Myometrial cell (primary cell): ENCODE measurements at places on chromosomes 7 and 10. TPM values are rescaled to one million over a fixed set of nuclear protein-coding genes. Genes with fewer than 3 reads are reported as not detected.

The EFCAB10 gene
- not detected in 2 replicates for total RNA-seq

The TSPAN15 gene
- total RNA-seq, result 11.0 and 14.0 TPM in 2 replicates

The STEAP2 gene
- total RNA-seq, result 2.6 and 3.9 TPM in 2 replicates

The DENND2A gene
- 3.4 and 4.0 TPM in 2 replicates for total RNA-seq

The NUDT13 gene
- 1.2 and 1.8 TPM in 2 replicates for total RNA-seq

The DIP2C gene
- total RNA-seq, result 12.1 and 14.4 TPM in 2 replicates

The NRCAM gene
- 1.1 TPM in 1 of 2 replicates, not detected in the other for total RNA-seq

The NODAL gene
- not detected in 2 replicates for total RNA-seq

The CALML3 gene
- not detected in 2 replicates for total RNA-seq

The ADARB2 gene
- total RNA-seq, result not detected in 2 replicates

The GIMAP1 gene
- total RNA-seq, result not detected in 2 replicates

The BHLHA15 gene
- 0.71 TPM in 1 of 2 replicates, not detected in the other for total RNA-seq

The TRPV5 gene
- not detected in 2 replicates for total RNA-seq

The ADCYAP1R1 gene
- total RNA-seq, result not detected in 2 replicates

The HMX3 gene
- total RNA-seq, result not detected in 2 replicates

The CCDC172 gene
- not detected in 2 replicates for total RNA-seq

The BAIAP2L1 gene
- 0.71 and 1.2 TPM in 2 replicates for total RNA-seq

The C10orf53 gene
- not detected in 2 replicates for total RNA-seq

The EGR2 gene
- not detected in 2 replicates for total RNA-seq

The C10orf67 gene
- 0.29 and 0.53 TPM in 2 replicates for total RNA-seq

The TSPAN14 gene
- total RNA-seq, result 51.6 and 71.1 TPM in 2 replicates

The ZNF775 gene
- 5.7 and 13.3 TPM in 2 replicates for total RNA-seq

The GRID1 gene
- total RNA-seq, result not detected in 2 replicates

The P4HA1 gene
- 86.2 and 102 TPM in 2 replicates for total RNA-seq

The GPR15LG gene
- total RNA-seq, result not detected in 2 replicates

The CXCL12 gene
- total RNA-seq, result 76.7 and 93.0 TPM in 2 replicates

The ASB13 gene
- total RNA-seq, result 9.0 and 11.0 TPM in 2 replicates

The ZNF804B gene
- total RNA-seq, result not detected in 2 replicates

The ANKRD22 gene
- 0.58 TPM in 1 of 2 replicates, not detected in the other for total RNA-seq

The NPFFR1 gene
- not detected in 2 replicates for total RNA-seq

The MET gene
- 36.6 and 44.5 TPM in 2 replicates for total RNA-seq

The NPTX2 gene
- total RNA-seq, result not detected in 2 replicates

The UFSP1 gene
- total RNA-seq, result 11.2 and 14.7 TPM in 2 replicates

The PTN gene
- 15.3 and 19.1 TPM in 2 replicates for total RNA-seq

The NPY gene
- not detected in 2 replicates for total RNA-seq

The POLR2J2 gene
- total RNA-seq, result not detected in 2 replicates

The OR13A1 gene
- not detected in 2 replicates for total RNA-seq

The PDK4 gene
- under 0.01 and 0.29 TPM in 2 replicates for total RNA-seq

The PTPRZ1 gene
- not detected in 2 replicates for total RNA-seq

The AGAP5 gene
- 1.6 TPM in 1 of 2 replicates, not detected in the other for total RNA-seq

The CCL24 gene
- not detected in 2 replicates for total RNA-seq

The HSPA12A gene
- 8.6 and 12.4 TPM in 2 replicates for total RNA-seq

The PPP1R3C gene
- 12.7 and 22.5 TPM in 2 replicates for total RNA-seq

The WDR86 gene
- total RNA-seq, result 17.6 and 19.1 TPM in 2 replicates

The ZNF138 gene
- total RNA-seq, result 3.5 and 4.3 TPM in 2 replicates

The PIK3AP1 gene
- 0.29 TPM in 1 of 2 replicates, not detected in the other for total RNA-seq

The HABP2 gene
- total RNA-seq, result not detected in 2 replicates

The KCNH2 gene
- total RNA-seq, result 8.7 and 10.7 TPM in 2 replicates

The PNLIPRP1 gene
- not detected in 2 replicates for total RNA-seq

The FOXI2 gene
- not detected in 2 replicates for total RNA-seq

The ING3 gene
- total RNA-seq, result 7.6 and 8.9 TPM in 2 replicates

The PIK3CG gene
- total RNA-seq, result under 0.01 TPM in 1 of 2 replicates, not detected in the other

The TRIM56 gene
- 9.2 and 11.2 TPM in 2 replicates for total RNA-seq

The GJC3 gene
- total RNA-seq, result not detected in 2 replicates

The GRM3 gene
- total RNA-seq, result not detected in 2 replicates

The TUBAL3 gene
- total RNA-seq, result not detected in 2 replicates
